Stimulated activated CD8-positive, alpha-beta memory T cell treated with anti-CD3 and anti-CD28 coated beads, Interleukin-2, amount 100 ng/mL, for 48 hours (primary cell): ENCODE measurements at places on chromosomes 16 and 17.

GRCh38 chr16:89924297-89924924 lies 1.3 kb downstream of the TUBB3 start:
- DNase-seq: no peak

GRCh38 chr16:81066681-81067080 lies 10.4 kb downstream of the C16orf46 start:
- no peak for DNase-seq

DNA sequence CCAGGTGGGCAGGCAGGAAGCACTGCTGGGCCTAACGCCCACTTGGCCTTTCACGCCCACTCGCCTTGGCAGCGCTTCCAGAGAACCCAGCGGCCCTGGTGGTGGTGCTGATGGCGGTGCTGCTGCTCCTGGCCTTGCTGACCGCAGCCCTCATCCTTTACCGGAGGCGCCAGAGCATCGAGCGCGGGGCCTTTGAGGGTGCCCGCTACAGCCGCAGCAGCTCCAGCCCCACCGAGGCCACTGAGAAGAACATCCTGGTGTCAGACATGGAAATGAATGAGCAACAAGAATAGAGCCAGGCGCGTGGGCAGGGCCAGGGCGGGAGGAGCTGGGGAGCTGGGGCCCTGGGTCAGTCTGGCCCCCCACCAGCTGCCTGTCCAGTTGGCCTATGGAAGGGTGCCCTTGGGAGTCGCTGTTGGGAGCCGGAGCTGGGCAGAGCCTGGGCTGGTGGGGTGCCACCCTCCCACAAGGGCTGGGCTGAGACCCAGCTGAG lies 64.7 kb downstream of the MRC2 start:
- DNase-seq: no peak

DNA sequence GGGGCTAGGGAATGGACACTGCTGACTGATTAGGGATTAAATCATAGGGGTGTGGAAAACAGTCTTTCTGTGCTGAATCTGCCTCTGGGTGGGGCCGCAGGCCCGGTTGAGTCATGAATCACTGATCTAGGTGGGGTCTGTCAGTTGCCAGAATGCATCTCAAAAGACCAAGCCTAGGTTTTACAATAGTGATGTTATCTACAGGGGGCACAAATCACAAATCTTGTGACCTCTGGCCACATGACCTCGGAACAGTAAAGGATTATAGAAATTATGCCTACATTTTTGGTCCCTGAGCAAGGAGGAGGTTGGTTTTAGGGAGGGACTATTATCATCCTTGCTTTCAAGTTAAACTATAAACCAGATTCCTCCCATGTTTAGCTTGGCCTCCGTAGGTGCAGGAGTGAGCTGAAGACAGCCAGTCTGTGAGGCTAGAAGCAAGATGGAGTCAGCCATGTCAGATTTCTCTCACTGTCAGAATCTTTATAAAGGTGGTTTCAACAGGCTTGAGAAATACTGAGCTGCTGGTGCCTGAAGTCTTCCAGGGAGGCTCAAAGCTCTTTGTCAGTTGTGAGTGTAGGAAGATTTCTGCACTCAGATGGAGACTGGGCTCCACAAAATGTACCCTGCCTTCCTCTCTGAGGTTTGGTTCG lies 12.9 kb downstream of the GNGT2 start:
- DNase-seq: no peak

GRCh38 chr16:983044-984030 lies 1.8 kb downstream of the SOX8 start:
- DNase-seq: no peak

- no peak for DNase-seq
These were observed 33.2 kb downstream of the GPRC5B start for GRCh38 chr16:19851476-19851875.

DNA sequence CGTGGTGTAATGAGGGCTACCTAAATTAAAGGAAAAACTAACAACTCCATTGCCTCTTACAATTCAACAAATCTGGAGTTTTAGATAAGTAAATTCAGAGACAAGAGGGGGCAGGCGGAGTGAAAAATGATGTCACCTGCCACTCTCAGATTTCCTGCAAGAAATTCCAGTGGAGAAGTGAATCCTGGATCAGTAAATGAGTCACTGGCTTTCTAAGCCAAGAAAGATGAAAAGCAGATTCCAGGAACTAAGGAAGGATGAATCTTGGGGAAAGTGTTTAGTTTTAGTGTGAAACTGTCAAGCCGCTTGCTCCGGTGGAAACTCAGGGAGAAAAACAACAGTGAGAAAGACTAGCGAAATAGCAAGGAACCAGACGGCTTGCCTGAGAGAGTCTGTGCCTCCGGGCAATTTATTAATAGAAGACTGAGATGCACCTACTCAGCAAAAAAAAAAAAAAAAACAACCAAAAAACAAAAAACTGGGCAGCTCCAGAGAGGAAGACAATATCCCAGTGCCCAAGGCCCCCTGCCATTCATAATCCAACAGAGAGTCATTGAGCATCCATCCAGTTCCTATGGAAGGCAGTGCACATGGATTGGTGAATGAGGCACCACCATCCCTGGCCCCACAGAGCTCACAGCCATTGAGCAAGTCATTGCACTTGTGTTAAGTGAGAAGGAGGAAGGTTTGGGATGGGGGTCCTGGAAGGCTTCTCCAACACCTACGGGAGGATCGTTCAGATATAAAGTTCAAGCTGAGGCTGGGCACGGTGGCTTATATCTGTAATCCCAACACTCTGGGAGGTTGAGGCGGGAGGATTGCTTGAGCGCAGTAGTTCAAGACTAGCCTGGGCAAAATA lies 12.1 kb upstream of the RIPOR1 start:
- no peak for DNase-seq

DNA sequence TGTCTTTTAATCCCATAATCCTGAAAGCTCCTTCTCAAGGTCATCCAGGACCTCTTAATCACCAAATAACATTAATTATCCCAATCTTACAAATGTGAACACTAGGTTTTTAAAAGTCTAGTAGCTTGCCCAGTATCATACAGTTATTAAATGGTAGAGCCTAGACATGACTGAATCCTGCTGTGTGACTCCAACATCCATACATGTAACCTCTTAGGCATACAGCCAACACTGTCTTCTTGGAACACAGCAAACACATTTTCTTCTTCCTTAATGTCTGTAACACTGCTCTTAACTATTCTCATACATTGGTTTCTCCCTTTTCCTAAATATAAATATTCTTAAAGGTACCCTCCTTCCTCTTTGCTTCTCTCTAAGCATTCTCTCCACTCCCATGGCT lies 13.7 kb downstream of the BRIP1 start:
- no peak for DNase-seq

- DNase-seq: no peak
These were observed 113.4 kb upstream of the SEC14L1 start for GRCh38 chr17:77027271-77027889.
